GM13976 (cell line): ENCODE measurements at places on chromosomes 2 and 18.

DNA sequence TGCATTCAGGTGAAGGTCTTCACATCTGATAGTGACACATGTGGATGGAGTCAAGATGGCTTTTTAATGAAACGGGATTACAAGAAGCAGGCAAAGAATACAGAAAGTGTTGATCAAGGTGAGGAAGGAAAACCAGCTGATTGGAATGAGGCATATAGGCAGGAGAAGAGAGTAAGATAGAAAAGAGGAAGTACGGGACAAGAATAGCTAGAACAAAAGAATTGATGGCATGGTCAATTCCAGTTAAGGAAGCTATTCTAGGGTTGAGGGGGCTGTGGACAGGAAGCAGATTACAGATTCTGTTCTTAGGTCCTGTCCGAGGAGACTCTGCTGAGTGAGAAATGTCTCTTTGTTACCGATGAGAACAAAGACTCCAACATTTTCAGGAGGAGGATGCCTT, 13.2 kb upstream of the NCK2 start:
- no peak for DNase-seq

- DNase-seq = no peak
Observed at GRCh38 chr2:29806461-29806860, 114.9 kb downstream of the ALK start.

DNA sequence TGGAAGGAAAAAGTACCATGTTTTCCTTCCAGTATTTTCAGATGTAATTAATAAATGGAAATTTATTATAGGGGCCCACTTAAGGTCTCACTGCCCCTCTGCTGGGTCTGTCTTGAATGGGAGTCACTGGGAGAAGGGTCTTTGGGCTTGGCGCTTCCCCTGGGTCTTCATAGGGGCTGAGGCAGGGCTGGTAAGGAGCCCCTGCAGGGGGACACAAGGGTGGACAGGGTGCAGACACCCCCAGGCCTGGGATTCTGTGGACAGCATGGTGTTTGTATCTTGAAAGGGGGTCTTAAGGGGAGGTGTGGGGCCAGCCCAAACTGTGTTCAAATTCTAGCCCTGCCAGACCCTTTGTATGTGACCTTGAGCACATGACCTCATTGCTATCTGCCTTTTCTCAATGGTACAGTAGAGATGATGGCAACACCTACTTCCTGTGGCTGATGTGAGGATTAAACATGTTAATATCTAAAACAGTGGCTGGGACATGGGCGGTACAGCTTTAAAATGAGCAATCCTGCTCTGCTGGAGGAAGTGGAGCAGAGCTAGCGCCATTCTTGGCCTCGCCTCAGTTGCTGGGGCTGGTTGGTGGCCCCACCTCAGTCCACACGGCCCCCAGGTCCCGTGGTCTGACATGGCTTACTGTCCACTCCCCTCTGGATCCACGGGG, 71.6 kb downstream of the GNAL start:
- no peak for DNase-seq

DNA sequence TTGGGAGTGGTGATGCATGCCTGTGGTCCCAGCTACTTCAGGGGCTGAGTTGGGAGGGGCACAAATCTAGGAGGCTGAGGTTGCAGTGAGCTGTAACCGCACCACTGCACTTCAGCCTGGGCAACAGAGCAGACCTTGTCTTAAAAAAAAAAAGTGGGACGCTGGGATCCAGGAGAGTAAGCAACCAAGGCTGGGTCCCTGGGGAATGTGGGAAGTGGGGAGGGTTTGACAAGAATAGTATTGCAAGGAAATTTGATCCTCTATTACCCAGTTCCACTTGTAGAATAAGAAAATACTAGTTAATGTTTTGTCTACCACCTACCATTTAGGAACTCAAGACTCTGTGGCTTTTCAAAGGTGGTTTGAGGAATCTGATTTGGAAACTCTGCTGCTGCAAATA, 21.1 kb upstream of the DYTN start:
- no peak for DNase-seq

GRCh38 chr2:82155469-82155868, 1850.9 kb upstream of the LRRTM1 start:
- no peak for DNase-seq

DNA sequence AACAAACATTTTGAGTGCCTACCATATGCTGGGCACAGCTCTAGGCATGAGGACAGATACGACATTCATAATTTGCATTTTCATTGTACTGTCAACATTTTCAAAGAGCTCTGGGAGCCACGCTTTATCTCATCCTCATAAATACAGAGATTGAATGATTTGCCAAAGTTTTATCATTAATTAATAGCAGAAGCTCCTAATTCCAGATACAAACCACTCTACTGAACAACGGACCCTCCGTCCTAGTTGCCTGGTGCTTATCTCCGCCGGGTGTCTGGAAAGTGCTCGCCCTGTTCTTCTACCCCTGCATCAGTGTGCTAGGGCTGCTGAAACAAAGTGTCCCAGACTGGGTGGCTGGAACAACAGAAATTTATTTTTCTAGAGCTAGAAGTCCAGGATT, 23.8 kb downstream of the SERTAD2 start:
- DNase-seq = no peak

GRCh38 chr2:6562771-6563170, 302.9 kb downstream of the CMPK2 start:
- no peak for DNase-seq

GRCh38 chr2:131827481-131828163, 299.9 kb downstream of the CCDC74A start:
- no peak for DNase-seq

- no peak for DNase-seq
Observed at GRCh38 chr18:65091744-65092329, 659.0 kb upstream of the CDH7 start.

- DNase-seq = no peak
Observed at GRCh38 chr2:226915846-226916360, 80.0 kb downstream of the RHBDD1 start.

GRCh38 chr2:59744436-59744835, 809.0 kb downstream of the BCL11A start:
- no peak for DNase-seq

- DNase-seq = no peak
Observed at GRCh38 chr18:21369146-21369545, 127.1 kb downstream of the GREB1L start.

DNA sequence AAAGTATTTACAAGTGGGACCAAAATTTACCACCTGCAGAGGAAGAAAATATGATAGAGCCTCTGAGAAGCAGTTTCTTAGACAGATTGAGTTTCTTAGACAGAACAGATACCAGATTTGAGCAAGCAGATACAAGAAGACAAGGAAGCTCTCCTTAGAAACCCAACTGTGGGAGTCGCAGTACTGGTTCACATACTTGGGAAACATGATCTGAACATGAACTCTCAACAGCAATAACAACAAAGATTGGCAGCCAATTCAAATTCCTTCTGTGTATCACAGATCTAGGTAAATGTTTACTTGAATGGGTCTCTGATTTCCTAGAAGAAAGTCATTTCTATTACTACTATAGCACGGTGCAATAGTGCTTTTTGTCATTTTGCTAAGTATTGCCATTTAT, 82.1 kb downstream of the OLA1 start:
- no peak for DNase-seq

GRCh38 chr2:235595422-235596010, 101.7 kb downstream of the AGAP1 start:
- DNase-seq = peak; percentile 74

GRCh38 chr2:168894720-168895119, 4.5 kb upstream of the SPC25 start:
- DNase-seq = no peak

GRCh38 chr18:48762836-48763718, 187.7 kb downstream of the SMAD7 start:
- no peak for DNase-seq

- DNase-seq = no peak
Observed at GRCh38 chr2:186460465-186460864, 25.6 kb upstream of the ZC3H15 start.

GRCh38 chr2:210399440-210400041, 77.0 kb downstream of the LANCL1 start:
- peak; percentile 3 for DNase-seq

DNA sequence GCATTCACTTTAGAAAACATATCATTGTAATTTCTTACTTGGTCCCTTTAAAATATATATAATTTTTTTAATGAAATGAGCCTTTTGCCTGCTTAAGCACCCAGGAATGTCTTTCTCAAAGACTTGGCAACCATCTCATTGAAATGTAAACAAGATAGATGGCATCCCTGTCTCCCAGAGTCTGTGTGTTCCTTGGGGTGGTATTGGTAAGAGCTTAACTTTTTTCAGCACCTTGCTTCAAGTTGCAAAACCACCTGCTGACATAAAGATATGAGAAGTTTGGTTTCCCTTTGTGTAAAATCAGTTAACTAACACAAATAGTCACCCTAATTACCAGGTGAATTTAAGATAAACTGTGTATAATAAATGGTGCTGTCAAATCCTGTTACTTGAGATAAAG, 266.9 kb downstream of the DSC3 start:
- DNase-seq = no peak

DNA sequence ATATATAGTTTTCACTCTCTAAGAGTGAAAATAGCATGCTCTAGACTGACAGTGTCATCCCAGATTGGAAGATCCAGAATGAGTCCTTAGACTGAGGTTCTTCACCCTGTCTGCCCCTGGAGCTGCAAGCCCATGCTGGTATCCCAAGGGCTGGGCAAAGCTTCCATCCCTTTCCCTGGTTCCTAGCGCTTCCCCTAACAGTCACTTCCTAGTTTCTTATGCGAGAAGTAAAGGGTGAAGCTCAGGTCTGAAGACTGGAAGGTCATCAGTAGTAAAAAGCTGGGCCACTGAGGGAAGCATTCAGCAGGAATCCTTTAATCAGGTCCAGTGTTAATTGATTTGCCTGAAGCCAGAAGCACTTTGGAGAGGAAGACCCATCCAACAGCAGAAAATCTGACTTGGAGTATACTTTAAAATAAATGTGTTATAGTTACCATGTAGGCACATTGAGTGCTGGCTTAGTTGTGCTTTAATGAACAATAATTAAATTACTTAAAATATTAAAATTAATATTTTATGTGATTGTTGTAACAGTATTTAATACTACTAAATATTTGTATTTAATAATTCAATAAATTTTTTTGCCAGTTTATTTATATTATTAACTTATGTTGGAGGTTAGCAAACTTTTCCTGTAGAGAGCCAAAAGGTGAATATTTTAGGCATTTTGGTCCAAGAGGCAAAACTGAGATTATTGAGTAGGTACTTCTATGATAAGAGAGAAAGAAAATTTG, 237.9 kb downstream of the FHOD3 start:
- no peak for DNase-seq

- no peak for DNase-seq
Observed at GRCh38 chr2:226211439-226211838, 588.2 kb downstream of the IRS1 start.

DNA sequence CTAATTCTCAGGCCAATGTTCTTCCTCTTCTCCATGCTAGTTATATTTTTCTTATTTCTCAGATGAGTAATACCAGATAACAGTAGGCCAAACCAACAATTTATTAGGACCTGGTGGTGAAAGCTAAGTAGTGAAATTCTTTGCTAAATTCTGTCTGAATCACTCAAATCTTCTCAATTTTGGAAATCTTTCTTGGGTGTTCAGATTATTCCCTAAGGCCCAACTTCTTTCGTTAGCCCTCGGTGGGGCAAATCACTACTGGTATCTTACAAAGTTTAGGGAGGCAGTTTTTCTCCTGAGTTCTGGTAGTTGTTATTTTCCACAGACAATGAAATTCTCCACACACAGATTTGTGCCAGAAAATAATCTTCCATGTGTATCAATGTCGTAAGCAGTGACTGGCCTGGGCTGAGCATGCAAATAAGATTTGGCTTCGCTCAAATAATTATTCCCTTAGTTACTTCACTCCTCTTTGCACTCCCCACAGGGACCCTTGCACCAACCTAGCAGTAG, 443.5 kb upstream of the SLC14A2 start:
- DNase-seq = no peak
